ENCODE measurements at places on chromosomes 1 and 21.

- H3K4me1 ChIP-seq: peaks cover 3% of the 10 kb centered on the region
- no peaks in the 10 kb centered on the region for H3K36me3 ChIP-seq
- no peak overlapping the region for H3K27ac ChIP-seq
- H3K4me3 ChIP-seq: no peak overlapping the region
- peaks cover 32% of the 10 kb centered on the region for H3K27me3 ChIP-seq
Observed at GRCh38 chr1:201774224-201774982, 54.6 kb upstream of the IPO9 start.

- no peaks in the 10 kb centered on the region for H3K36me3 ChIP-seq
- no peaks in the 10 kb centered on the region for H3K27me3 ChIP-seq
- H3K4me1 ChIP-seq: no peaks in the 10 kb centered on the region
- no peak overlapping the region for H3K27ac ChIP-seq
Observed at GRCh38 chr1:203199002-203199401, 12.5 kb upstream of the CHI3L1 start.

DNA sequence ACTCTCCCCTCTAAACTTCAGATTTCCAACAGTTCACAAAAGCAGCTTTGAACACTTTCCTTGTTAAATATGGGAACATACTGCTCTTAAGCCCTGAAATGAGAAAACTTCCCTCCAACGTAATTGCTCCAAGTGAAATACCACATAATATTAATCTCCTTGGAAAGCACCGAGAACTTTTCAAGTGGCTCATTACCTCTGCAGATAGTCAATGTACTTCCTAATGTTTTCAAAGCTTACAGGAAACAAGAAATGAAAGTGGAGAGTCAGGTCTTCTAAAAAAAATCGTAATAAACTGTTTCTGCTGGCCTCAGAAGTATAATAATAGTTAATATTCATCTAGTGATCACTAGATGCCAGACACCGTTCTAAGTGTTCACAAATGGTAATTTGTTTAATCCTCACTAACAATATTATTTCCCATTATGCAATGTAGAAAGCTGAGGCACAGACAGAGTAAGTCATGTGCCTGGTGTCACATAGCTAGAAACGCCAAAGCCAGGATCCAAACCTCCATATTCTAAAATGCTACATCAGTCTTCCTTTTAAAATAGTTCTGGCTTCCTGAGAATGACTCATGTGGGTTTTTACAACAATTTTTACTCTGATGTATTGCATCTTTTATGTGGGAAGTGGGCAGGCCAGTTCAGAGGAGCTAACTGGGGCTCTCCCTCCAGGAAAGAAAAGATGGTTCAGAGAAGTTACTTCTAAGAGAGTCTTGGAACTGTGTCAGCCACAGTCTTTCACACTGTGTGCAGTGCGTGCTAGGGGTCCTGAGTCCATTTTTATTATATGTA, 177.2 kb downstream of the PLPPR4 start:
- H3K4me1 ChIP-seq: no peaks in the 10 kb centered on the region
- DNase-seq: no peak
- H3K36me3 ChIP-seq: no peaks in the 10 kb centered on the region

DNA sequence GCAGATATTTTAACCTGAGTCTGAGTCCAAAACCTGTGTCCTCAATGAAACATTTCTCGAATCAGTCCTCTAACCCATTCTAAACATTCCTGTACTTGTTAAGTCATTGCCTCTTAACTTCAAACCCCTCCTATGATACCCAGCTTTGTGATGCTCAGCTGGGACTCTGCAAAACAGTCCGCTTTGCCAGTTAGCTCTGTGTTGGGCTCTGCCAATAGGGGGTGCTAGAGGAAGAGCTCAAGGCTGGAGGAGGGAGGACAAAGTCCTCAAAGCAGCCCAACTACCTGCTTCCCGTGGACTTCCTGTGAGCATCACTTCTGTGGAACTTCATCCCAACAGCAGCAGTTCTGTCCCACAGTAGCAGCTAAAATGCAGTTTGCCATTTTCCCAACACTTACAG, 38.1 kb upstream of the SYT14 start:
- H3K36me3 ChIP-seq: no peaks in the 10 kb centered on the region
- DNase-seq: peak; percentile 89
- H3K4me1 ChIP-seq: peaks cover 4% of the 10 kb centered on the region
- H3K27ac ChIP-seq: no peak overlapping the region

- H3K27ac ChIP-seq: no peak overlapping the region
- peak; percentile 45 for DNase-seq
- H3K4me1 ChIP-seq: no peaks in the 10 kb centered on the region
- no peak overlapping the region for H3K4me3 ChIP-seq
Observed at GRCh38 chr1:228548788-228549187, 61.6 kb downstream of the RNF187 start.

DNA sequence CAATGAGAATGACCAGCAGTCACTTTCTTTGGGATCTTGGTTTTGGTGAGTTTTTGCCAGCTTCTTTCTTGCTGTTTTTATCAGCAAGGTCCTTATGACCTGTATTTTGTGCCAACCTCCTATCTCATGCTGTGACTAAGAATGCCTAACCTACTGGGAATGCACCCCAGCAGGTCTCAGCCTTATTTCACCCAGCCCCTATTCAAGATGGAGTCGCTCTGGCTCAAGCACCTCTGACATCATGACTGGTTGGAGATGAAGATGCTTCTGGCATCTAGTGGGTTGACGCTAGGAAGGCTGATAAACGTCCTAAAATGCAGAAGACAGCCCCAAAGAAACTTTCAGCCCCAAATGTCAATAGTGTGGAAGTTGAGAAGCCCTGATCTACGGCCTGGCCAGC, 33.6 kb upstream of the NHLH2 start:
- H3K4me3 ChIP-seq: no peak overlapping the region
- no peak overlapping the region for H3K27ac ChIP-seq
- DNase-seq: no peak
- no peaks in the 10 kb centered on the region for H3K36me3 ChIP-seq
- H3K27me3 ChIP-seq: no peaks in the 10 kb centered on the region

- H3K36me3 ChIP-seq: no peaks in the 10 kb centered on the region
- no peak for DNase-seq
- peaks cover 73% of the 10 kb centered on the region for H3K27me3 ChIP-seq
- no peak overlapping the region for H3K4me3 ChIP-seq
Observed at GRCh38 chr1:205041001-205041715, 1.9 kb upstream of the CNTN2 start.

DNA sequence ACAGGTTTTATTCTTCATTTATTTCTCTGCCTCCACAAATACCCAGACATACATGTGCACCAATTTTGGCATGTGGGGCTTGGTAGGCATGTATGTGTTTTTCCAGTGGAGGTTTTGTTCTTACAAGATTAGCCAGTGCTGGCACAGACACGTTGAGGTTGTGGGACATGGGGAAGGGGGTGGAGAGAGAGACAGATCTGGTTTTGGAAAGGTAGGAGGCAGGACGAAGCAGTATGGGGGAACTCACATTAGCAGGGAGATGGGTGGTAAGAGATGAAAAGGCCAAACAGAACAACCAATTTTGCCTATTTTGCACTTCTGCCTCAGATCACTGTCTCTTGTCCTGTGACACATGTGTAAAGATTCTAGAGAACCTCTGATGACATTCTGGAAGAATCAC, 166.1 kb upstream of the HMGB4 start:
- no peak overlapping the region for H3K4me3 ChIP-seq
- H3K4me1 ChIP-seq: no peaks in the 10 kb centered on the region
- H3K27ac ChIP-seq: no peak overlapping the region
- DNase-seq: no peak

DNA sequence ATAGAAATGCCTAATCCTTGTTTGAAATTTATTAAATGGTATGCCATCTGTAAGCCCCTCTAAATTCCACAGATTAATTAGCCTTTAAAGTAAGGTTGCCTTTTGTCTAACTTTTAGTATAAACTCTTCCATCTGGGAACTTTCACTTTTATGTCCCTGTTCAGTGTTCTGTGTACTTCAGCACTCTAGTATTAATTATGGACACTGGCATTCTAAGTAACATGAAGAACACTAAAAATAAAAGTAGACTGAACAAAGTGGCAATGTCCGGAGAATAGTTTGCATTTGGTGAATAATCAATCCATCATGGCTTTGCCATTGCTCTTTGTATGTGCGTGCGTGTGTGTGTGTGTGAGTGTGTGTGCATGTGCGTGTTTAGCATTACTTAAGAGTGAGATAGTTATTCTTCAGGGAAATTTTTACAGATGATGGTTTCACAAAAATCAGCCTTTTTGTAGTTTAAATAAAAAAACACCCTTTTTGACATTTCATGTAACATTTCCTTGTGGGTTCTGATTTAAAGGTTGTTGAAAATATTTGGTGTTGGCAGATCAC, 51.1 kb downstream of the ATF6 start:
- no peak for DNase-seq
- H3K4me3 ChIP-seq: no peak overlapping the region
- H3K27me3 ChIP-seq: no peaks in the 10 kb centered on the region
- H3K4me1 ChIP-seq: no peaks in the 10 kb centered on the region

DNA sequence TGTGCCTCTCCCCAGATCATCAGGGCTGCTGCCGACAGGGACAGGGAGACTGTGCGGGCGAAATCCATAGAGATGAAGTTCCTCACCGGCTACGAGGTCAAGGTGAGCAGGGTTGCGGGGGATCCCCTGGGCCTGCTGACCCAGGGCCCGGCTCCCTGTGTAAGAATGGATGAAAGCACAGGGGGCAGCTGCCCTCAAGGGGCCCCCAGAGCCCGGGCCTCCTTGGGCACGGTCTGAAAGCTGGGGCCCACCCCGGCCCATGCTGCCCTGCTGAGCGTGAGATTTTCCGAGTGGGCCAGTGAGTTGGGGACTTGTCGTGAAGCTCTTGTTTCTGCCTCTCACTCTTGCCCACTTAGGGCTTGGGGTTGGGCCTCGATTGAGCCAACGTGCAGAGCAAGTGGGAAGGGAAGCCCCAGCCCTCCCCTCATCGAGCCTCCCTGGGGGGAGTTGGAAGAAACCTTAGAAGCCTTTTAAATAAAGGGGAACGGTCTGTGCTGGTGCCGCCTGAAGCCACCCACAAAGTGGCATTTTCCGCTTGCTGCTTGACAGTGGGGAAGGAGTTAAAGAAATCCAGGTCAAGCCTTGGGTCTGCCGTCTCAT, 45.2 kb downstream of the COQ8A start:
- H3K27me3 ChIP-seq: no peaks in the 10 kb centered on the region
- peak overlapping the region; percentile 32 for H3K27ac ChIP-seq
- H3K4me3 ChIP-seq: no peak overlapping the region
- H3K36me3 ChIP-seq: no peaks in the 10 kb centered on the region
- DNase-seq: no peak

DNA sequence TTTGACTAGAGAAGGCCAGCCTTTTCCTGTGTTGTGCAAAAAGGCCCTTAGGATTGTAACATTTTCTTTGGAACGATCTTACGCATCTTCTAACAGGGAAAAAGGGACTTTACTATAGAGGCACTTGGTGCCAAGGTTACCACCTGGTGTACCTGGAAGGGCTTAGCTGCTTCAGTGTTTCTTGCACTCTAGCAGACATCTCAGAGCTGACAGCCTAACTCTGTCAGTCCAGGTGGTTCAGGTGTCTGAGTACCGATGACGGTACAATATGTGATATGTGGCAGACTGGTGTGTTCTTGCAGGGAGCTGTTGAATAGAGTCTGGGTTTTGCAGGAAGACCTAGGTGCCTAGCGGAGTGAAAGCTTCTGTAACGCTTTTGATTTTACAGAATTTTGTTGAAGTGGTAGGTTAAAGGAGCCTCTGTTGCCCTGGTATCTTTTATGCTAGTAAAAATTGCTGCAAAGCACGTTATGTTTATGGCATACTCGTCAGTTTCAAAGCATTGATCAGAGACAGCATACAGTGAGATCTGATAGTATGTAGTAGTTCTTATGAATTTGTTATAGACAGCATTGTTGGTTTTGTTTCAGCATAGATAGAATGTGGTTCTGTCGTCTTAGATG, 1.4 kb downstream of the MAGI3 start:
- H3K27ac ChIP-seq: no peak overlapping the region
- H3K27me3 ChIP-seq: no peaks in the 10 kb centered on the region
- peak overlapping the region; percentile 90 for H3K4me3 ChIP-seq
- H3K4me1 ChIP-seq: peaks cover 12% of the 10 kb centered on the region
- DNase-seq: peak; percentile 49
- H3K36me3 ChIP-seq: no peaks in the 10 kb centered on the region

- H3K4me3 ChIP-seq: no peak overlapping the region
- DNase-seq: peak; percentile 58
- no peaks in the 10 kb centered on the region for H3K36me3 ChIP-seq
- no peaks in the 10 kb centered on the region for H3K27me3 ChIP-seq
- peaks cover 4% of the 10 kb centered on the region for H3K4me1 ChIP-seq
Observed at GRCh38 chr1:214912127-214912526, 170.4 kb upstream of the KCNK2 start.

- H3K27me3 ChIP-seq: peaks cover 20% of the 10 kb centered on the region
- no peaks in the 10 kb centered on the region for H3K4me1 ChIP-seq
- peak; percentile 71 for DNase-seq
Observed at GRCh38 chr1:46043458-46044017, 88.9 kb downstream of the PIK3R3 start.

DNA sequence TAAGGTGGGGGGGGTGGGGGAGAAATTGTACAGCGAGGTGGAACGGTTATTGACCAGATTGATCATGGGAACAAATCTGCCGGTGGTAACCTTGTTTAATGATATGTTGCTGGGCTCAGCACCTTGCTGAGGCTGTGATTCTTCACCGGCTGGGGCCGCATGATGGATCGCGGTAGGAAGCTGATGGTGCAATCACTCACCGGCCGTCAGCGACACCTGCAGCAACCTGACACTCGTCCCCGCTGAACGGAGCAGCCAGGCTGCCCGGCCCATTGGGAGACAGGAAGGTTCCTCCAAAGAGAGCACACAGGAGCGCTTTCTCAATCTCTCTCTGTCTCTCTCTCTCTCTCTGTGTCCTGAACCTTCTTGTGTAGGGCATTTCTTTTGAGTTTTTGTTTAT, 128.5 kb upstream of the RRP15 start:
- peak; percentile 91 for DNase-seq
- no peaks in the 10 kb centered on the region for H3K36me3 ChIP-seq
- H3K27ac ChIP-seq: no peak overlapping the region

DNA sequence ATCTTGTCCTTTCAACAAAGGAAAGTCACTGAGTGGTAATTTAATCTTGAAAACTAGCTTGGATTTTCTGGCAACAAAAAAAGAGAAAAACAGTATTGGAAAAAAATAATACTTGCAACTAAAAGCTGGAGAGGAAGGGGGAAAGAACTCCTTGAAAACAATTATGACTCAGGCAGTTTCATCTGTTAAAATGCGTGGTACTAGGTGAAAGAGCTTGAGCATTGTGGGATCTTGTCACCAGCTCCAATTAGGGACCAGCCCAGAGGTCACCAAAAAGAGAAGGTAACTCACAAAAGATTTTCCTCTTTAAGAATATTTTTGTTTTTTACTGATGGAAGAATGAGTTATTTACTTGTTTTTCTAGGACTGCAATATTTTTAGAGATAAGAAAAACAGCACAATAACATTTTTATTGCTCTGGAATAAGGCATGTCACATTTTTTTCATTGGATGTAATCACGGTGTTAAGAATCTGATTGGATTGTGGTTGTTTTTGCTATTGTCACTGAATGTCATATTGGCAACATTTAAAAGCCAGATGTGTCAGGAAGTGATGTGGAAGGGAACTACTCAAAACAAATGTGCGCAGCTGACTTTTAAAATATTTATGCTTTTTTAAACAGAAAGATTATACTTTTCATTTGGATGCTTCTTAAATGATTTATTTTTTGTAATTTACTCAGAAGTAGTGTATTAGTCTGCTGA, 78.5 kb upstream of the ADAMTS5 start:
- H3K36me3 ChIP-seq: no peaks in the 10 kb centered on the region
- H3K4me3 ChIP-seq: no peak overlapping the region
- DNase-seq: no peak
- no peak overlapping the region for H3K27ac ChIP-seq
- peaks cover 3% of the 10 kb centered on the region for H3K4me1 ChIP-seq
- no peaks in the 10 kb centered on the region for H3K27me3 ChIP-seq

All from endodermal cell (in vitro differentiated cells).